Osteoblast (primary cell): ENCODE measurements at places on chromosomes 3 and 15. TPM values are rescaled to one million over a fixed set of nuclear protein-coding genes. Genes with fewer than 3 reads are reported as not detected.

Gene WDR49
- total RNA-seq = under 0.01 TPM in 1 of 2 replicates, not detected in the other

- DNase-seq = no peak
Measured at GRCh38 chr3:32128936-32129335, 22.5 kb downstream of the GPD1L start.

Gene PLA2G4B
- total RNA-seq = 0.72 and 1.2 TPM in 2 replicates

DNA sequence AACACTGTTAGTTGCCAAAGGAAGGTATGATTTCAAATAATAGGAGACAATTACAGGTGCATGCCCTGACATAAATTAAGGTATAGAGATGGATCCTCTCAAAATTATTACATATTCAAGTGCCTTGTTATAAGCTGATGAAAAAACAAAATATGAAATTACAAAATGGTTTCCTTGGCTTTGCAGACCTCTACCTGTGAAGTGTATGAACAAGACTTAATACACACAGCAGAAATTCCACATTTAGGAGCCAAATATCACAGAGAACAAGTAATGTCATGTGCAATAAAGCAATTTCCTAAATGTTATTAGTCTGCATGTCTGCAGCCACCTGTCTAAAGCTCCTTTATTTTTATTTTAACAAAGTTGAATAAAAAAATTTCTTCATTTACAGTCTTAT lies 151.5 kb downstream of the ALCAM start:
- no peak for DNase-seq
